ENCODE measurements at places on chromosomes 7 and 10.

DNA sequence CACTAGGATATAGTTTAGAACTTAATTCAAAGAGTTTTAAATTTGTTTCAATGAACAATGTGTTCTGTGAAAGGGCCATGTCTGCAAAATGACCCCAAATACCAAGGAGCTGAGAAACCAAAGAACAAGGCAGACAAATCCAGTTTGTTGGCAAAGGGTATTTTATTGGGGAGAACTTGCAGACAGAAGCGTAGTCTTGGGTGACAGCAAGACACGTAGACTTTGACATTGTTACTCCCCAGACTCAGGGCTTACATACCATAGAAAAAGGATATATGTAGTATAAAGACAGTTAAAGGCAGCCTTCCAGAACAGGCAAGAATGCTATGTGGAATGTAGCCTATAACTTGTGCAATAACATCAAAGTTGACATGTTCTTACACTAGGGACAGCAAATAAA, 95.0 kb upstream of the TAS2R16 start:
- no peak for DNase-seq

GRCh38 chr7:37674531-37674930, 9.0 kb upstream of the GPR141 start:
- DNase-seq, result no peak

DNA sequence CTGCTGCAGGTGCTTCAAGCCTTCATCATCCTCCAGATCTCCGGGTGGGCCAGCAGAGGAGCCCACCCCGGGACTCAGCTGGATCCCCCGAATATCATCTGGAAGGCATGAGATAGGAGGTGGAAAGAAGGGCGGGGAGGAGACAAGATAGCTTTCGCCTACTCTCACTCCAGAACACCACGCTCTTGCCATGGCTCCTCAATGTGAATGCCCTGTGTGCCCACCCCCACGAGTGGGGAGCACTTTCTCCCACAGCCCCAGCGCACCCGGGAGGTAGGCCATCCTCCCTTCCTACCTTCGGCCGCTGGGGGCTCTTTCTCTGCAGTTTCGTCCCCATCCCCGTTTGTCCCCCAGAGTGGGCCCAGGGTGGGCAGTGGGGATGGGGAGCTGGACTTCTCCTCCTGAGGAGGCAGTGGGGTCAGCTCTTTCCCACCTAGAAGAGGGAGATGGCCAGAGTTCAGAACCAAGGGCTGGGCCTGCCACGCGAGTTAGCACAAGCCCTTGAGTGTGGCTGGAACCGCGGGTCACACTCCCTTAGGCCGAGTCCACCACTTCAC, 8.9 kb downstream of the GIGYF1 start:
- DNase-seq, result no peak

- DNase-seq, result no peak
These were observed 115.6 kb downstream of the NXPH1 start for GRCh38 chr7:8549046-8549445.

DNA sequence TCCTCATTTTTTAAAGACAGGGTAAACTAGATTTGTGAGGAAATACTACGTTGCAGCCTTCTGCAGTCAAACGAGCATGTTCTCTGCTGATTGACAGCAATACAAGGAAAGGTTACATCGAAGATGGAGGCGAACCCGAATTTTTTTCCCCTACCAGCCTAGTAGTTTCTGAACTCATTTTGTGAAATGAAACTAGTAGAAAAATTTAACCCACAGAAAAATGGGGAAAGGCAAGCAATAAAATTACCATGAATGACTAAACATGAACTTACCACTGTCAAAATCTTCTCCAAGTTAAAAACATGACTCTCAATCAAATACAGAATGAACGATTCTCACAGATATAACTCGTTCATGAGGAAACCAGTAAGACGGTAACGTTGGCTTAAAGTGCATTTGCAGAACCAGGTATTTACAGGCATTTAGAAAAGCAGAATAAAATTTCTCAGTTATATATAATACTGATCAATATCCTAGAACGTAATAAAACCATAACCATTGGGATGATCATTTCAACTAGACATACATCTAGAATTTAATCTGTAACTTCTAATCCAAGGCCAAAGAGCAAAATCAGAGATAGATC, 73.9 kb downstream of the CELF2 start:
- DNase-seq, result no peak

DNA sequence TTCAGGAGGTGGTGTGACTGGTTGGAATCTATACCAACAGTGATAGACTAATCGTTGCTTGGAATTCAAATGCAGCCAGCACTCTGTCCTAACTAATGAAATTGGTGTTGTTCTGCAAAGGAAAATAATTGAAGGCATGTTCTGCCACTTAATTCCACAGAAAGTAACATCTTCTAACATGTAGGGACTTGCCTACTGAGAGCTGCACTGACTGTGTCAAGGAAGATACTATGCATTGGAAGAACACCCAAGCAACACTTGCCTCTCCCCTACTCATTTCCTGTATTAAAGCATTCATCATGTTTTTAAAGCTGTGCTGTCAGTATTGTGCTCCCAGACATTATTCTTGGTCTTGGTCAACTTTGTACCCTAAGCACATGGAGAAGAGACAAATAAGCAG, 2.7 kb upstream of the CYP3A7 start:
- DNase-seq, result no peak

DNA sequence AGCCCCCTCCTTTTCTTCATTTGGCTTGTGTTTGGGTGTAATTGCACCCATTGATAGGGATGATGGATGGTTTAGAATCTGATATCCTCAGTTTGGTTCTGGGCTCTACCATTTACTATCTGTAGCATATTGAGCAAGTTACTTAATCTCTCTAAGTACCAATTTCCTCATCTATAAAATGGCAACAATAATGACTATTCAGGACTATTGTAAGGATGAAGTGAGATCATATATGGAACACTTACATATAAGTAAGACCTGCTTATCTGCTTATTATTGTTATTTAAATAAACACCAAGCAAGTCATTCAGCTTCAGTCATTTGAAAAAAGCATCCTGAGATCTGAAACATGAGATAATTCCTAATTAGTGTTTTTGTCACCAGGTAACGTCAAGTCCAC, 127.0 kb downstream of the SEC23IP start:
- DNase-seq, result no peak

DNA sequence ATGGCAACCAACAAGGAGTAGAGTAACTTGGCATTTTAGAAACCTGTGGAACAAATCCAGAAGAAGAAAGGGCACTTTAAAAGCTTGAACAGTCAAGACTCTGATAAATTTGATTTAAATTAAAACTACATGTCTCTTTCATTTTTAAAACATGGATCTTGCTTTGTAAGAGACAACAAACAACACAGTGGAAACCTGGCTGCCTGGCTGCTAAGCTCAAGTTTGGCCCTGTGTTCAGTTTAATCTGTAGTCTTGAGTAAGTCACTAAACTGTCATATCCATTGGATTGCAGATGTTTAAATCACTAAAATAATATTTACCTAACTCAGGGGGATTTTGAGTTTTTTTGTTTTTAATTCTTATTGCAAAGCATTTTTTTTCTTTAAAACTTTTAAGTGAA, 374.9 kb upstream of the SEMA3D start:
- no peak for DNase-seq

- DNase-seq, result no peak
These were observed 48.1 kb upstream of the SEPTIN7 start for GRCh38 chr7:35752742-35753141.

DNA sequence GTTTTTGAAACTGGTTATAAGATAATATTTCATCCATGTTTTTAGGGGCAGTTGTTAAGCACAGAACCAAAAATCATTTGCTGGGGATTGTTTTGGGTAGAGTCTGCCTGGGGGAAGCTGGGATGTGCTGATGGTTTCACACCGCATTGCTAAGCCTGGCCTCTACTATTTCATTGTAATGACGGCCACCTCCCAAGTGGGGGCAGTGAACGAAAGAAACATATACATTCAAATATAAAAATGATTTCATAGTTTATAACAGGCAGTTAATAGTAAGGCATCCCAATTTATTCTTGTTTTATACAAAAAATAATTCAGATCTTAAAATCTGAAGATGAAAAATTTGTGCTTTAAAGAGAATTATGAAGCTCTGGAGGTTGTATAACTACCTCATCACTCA, 750.8 kb downstream of the REEP3 start:
- no peak for DNase-seq

- DNase-seq, result no peak
These were observed 27.2 kb downstream of the ATE1 start for GRCh38 chr10:121900443-121901174.

GRCh38 chr7:47587351-47587750, 5.4 kb upstream of the TNS3 start:
- no peak for DNase-seq

- DNase-seq, result no peak
These were observed 537.9 kb downstream of the ANKRD7 start for GRCh38 chr7:118762451-118762850.

DNA sequence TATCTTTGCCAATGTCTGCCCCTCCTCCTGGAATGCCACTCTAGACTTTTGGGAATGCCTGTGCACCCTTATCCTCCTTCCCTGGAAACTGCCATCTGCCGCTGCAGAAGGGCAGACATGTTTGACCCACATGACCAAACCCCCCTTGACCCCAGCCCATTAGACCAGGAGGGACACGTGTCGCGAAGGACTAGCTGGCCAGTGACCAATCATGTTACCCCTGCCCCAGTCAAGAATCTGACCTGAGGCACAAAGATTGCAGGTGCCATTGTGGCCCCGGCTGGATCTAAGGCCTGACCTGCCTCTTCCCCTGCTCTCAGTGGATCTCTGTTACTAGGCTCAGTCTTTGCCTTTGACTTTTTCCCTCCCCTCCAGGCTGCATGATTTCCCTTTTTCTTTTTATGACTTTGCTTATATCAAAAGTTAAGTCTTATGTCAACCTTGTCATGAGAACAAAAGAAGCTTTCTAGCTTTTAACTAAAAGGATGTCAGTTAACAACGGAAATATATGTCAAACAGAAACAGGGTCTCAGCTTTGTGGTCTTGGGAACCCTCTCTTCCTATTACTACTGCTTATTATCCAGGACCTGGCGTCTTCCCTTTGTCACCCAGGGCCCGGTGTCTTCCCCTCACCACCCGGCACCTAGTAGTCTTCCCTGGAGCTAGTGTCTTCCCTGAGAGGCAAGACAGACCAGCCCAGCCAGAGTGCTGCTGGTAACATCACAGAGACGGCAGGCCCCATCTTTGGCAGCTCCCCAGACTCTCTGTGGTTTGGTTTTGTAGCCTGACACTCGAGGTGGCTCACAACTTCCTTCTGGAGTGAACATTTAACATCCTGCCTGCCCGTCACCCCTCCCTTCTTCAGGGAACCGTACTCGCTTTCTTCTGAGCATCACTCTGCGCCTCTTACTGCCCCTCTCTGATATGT, 24.4 kb upstream of the PPIF start:
- peak; percentile 78 for DNase-seq

Measured in right forelimb (tissue), 1 donor.